Brain pericyte (primary cell): ENCODE measurements at places on chromosomes 1 and 21.

- no peak for DNase-seq
Measured at GRCh38 chr1:23701996-23702395, 10.4 kb downstream of the RPL11 start.

- DNase-seq, result no peak
Measured at GRCh38 chr1:117544509-117545109, 61.2 kb upstream of the TENT5C start.

- DNase-seq, result no peak
Measured at GRCh38 chr1:156073740-156074139, 8.5 kb downstream of the MEX3A start.

DNA sequence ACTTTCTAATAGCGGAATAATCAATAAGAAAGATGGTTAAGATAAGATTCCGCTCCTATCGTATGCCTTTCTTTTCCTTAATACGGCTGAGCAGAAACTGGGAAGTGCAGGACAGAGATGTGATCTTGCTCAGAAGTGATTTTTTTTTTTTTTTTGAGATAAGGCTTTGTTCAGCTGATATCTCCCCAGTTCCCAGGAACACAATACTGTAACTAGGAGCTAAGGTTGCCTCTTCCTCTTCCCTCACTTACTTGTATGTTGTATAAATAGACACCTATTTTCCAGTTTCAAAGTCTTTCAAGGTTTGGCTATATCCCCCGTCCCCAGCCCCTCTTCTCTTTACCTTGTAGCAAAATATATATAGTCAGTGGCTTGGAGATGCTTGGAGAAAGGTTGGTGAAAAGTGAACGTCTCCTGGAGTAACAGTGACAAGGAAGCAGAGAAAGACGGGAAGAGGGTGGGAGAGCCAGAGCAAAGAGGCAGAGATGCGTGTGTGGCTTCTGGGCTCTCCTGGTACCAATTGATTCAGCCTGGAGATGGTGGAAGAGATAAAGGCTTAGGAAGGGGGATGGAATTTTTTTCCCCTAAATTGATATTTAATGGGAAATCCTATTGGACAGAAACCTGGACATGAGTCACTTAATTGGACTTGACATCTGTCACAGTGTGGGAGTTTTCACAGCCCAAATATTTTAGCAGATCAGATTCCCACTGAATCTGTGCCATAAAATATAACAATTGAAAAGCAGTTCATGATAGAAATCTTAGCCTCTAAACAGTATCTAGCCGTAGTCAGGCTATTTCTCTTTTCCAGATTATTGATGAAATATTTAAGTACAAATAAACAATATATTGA is at the start of gene NHLH2:
Gene NHLH2 (minus strand): TSS at position 522 of the 856 bp plus-strand sequence. CDS start 2,754 bp downstream, outside the sequence.
- DNase-seq, result no peak

DNA sequence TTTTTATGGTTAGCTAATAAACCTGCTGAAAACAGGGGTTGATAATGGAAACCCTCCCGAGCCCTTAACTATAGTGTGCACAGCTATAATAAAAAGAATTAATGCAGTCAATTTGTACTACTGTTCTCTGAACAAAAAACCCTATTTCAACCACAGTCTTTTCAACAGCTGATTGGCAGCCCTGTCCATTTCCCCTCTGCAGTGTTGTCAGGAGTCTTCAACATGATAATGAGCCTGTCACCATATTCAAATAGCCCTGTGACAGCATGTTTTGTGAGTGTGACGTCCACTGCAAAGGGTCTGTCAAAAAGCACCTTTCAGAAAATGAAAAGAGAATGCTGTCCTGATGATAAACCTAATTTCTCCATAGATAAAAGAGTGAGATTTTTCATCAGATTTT is 92.7 kb downstream of the ESRRG start:
- DNase-seq, result no peak

GRCh38 chr1:51190961-51191360 is 45.1 kb upstream of the RNF11 start:
- no peak for DNase-seq

GRCh38 chr21:38417726-38418125 is 80.6 kb downstream of the ERG start:
- no peak for DNase-seq
